ENCODE measurements at places on chromosomes 12 and 14.
A peak's percentile ranks its signal among the peaks of the same experiment; 100 is the strongest.

DNA sequence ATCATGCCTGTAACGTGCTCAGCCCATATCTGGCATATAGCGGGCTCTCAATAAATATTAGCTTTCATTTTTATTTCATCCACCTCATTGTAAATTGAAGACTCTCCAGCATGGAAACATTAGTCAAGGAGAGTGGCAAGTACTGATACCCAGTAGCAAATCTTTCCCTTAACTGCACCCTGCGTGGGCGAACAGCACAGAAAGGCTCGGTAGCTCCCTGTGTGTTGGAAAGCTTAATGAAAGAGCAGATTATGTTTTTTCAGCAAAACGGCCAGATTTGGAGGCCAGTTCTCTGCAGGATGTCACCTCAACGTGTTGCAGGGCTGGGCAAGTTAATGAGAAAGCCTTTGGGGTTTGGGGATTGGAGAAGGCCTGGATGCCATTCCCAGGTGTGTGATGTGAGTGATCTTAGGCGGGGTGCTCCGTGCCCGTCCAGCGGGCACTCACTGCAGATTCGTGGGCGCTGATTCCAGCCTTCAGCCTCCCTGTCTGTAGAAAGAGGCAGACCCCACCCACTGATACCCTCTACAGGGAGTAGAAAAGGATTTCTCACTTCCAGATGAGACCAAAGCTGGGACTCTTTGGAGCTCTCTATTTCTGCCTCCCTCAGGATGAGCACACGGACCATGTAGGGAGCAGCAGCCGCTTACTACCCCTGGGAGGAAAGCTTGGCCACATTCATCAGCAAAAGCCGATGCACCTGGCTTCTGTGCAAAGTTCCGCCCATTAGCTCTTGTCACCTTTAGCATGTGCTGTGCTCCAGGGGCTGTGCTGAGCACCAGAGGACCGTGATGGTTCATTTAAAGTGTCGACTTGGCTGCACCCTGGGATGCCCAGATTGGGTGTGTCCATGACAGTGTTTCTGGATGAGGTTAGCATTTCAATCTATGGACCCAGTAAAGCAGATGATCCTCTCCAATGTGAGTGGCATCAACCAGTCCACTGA is 29.1 kb downstream of the C14orf132 start:
- no peak for DNase-seq

DNA sequence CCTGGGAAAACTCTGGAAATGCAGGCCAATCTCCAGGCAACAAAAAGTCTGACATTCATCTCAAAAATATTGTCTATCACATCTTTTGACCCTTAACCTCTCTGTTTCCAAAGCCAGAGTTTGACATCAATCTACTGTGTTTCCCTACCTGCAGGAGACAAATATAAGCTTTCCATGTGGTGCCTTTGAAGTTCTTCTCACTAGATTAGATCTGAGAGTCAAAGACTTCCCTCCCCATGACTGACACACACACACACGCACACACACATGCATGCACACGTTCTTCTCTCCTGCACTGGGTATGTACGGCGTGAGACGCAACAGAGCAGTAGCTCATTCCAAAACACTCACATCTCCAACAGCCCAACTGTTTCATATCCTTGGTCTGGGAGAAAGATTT is 8.1 kb upstream of the ITPR2 start:
- DNase-seq = no peak

- no peak for DNase-seq
Observed at GRCh38 chr14:60760644-60761364, 26.2 kb downstream of the MNAT1 start.

DNA sequence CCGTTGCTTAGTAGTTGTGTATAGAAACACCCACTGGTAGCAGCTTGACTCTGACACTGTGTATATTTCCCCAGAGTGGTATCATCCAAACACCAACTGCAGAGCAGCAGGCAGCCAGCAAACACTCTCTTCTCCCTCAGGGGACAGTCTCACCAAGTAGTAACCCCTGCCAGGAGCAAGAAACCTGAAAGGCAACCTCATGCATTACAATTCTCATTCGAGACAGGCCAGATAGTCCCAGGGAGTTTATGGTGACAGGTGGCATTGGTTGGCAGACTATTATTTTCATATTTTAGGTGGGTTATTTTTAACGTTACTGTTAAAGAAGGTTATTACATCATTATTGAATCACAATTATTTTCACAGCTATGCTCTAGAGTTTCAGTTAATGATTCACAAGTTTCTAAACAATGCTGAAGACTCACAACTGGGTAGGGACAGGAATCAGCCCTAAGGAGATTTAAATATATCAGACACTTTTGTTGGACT is 222.8 kb downstream of the EGLN3 start:
- no peak for DNase-seq

- DNase-seq = no peak
Observed at GRCh38 chr14:74549588-74549987, 56.0 kb downstream of the ISCA2 start.

DNA sequence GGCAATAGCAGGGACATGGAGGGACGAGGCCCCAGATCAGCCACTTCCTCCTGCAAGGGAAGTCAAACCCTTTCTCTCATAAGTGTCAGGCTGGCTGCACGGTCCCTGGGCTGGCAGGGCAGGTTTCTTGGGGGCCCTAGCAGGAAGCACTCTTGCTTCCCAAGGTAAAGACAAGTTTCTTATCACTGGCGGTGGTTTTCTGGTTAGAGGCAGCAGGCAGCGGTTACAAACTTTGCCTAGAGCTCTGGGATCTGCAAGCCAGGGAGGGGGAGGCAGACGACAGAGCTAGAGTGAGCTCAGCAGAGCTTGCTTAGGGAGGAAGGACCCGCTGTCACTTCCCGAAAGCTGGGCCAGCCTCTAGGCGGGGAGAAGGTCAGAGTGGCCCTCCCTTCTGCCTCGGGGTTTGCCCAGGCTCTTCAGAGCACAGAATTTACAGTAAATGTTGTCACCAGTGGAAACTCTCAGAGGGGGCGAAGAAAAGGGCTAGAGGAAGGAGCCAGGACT is 20.4 kb downstream of the BATF start:
- peak; percentile 59 for DNase-seq

DNA sequence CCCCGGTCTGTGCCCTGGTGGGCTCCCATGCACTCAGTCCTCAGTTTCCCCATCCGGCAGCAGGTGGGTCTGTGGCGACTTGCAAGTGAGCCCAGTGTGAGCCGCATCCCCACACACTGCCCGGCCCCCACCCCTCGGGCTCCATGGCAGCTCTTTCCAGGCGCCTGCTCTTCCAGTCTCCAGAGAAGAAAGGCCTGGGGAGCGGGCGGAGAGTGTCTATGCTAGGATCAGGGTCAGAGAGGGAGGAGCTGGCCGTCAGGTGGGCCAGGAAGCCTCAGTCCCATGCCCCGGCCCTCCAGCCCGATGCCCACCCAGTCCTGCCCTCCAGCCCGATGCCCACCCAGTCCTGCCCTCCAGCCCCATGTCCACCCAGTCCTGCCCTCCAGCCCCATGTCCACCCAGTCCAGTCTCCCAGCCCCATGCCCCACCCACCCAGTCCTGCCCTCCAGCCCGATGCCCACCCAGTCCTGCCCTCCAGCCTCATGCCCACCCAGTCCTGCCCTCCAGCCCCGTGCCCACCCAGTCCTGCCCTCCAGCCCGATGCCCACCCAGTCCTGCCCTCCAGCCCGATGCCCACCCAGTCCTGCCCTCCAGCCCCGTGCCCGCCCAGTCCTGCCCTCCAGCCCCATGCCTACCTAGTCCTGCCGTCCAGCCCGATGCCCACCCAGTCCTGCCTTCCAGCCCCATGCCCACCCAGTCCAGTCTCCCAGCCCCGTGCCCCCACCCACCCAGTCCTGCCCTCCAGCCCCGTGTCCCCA is 49.2 kb downstream of the FBRSL1 start:
- no peak for DNase-seq

DNA sequence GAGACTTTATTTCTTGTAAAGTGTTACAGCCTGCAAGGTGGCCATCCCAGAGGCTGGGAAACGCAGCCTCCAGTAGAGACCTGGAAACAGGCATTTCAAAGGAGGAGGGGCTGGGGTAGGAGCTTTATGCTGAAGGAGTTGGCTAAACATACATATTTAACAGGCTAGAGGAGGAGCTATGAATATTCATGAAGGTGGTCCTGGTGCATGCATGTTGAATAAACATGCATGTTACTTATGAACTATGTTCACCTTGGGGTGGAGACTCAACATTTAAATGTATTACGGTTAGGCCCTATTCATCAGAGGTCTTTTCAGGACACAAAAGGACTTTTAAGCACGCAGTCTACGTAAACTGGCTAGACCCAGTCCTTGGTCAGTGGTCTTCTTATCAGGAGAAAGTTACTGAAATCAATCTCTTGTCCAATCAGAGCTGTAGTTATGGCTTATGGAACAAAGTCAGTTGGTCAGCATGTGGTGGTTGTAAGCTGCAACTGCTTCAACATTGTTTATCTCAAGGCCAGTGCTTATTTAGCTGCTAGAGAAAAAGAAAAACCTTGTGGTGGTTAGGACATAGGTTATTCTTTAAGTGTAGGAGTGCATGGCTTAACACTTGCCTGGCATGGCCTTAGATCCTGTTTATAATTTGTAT is 11.4 kb upstream of the ARF6 start:
- no peak for DNase-seq

DNA sequence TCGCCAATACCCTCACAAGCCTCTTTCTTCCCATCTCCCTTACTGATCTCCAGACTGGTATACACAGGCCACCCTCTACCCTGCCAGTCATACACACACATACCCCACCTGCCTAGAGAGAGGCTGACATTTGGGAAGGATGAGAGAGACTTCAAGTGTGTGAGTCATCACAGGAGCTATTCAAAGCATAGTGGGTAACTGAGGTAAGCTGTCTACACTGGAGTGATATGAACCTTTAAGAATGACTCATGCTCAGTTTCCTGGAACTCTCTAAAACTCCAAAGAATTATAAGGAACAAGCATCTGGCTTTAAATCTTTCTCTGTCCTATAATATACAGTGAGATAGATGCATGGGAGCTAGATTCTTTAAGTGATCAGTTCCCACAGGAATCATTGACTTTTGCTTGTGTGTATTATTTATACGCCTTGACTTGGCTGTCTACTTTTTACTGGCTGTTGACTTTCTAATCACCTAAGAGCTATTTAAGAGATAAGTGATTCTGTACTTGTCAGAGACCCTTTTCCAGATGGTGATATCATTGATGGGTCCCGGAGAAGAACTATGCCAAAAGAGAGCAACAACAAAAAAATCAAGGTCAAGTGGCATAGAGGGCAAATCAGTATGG is 5.8 kb downstream of the IGF1 start:
- no peak for DNase-seq

DNA sequence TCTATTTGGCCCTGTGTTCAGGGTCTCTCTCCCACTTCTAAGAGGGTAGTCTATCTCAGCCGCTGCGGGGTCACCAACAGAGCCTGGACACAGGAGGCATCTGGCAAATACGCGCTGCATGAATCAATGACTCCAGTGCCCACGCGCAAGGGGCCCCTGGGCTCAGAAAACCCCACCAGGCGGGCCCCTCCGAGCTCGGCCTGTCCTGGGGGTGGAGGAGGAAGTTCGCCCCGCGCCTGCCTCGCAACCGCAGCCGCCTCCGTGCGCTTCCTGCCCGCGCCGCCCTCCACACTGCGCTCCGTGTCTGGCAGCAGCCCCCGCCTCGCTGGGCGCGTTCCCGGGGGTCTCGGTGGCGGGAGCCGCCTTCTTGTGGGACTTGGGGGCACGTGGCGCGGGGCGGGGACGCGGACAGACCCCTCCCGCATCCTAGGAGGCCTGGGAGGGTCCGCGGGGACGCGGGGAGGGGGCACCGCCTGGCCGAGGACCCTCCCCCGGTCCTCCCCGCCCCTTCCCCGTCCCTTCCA is 811 bp upstream of the FBRSL1 start:
- peak; percentile 54 for DNase-seq

GRCh38 chr14:58774531-58774930 is 136.8 kb downstream of the DACT1 start:
- no peak for DNase-seq

- no peak for DNase-seq
Observed at GRCh38 chr14:55301437-55302121, 30.4 kb downstream of the FBXO34 start.

DNA sequence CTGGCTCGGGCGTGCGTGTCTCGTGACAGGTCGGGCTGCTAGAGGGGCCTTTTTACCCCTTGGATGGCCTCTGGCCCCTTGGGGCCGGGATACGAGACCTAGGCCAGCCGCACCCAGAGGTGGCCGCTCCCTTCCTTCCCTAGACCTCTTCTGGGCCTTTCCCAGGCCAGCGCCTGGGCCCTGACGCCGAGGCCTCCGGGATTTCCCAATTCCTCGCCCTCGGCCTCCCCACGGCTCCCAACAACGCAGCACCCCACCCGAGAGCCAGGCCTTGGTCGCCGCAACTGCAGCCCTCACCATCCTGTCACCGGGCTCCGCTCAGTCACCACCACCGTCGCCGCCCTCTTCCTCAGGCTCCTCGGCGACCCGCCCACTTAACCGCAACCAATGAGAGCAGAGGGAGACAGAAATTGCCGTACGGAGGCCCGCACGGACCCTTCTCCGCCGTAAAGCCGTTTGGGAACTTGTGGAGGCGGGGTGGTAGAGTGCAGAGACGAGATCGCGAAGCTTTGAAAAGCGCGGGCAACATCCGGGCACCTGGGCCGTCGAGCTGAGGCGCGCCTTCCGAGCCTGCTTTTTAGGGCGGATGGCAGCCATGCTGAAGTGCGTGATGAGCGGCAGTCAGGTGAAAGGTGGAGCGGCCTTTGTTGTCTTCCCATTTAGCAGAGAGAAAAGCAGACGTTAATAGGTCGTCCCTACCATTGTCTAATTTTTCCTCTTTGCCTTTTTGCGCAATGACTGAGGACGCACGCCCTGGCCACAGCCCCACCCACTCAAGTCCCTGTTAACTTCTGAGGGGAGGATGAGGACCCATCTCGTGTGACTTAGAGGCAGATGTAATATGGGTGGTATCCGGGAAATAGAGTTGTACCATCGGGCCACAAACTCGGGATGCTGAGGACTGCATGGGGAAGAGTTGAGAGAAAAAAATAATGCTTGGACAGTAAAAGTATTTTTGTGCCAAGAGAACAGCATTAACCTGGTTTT is at the start of the genes RAD9B and VPS29:
Gene RAD9B (plus strand): TSS at position 580 of the 987 bp plus-strand sequence. CDS start 7 bp downstream, at position 587.
Gene VPS29 (minus strand): TSS at position 360 of the 987 bp plus-strand sequence. CDS start 60 bp downstream, at position 300.
- DNase-seq = peak; percentile 98

GRCh38 chr12:108282676-108283075 is 56.4 kb downstream of the CMKLR1 start:
- no peak for DNase-seq

DNA sequence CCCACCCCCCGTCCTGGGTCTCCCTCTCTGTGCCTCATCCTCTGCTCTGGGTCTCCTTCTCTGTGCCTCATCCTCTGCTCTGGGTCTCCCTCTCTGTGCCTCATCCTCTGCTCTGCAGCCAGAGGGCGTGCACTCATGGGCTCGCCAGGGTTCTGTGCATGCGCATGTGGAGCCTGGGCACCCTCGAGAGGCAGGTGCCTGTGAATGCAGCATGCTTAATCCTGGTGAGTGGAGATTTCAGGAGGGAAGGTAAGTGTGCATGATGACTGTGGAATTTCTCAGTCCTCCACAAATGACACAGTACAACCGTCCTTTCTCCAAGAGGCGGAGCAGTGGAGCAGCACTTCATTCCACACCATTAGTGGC is 65.2 kb downstream of the EP400 start:
- no peak for DNase-seq

GRCh38 chr12:130086248-130086647 is 76.0 kb upstream of the FZD10 start:
- no peak for DNase-seq
